Nucleus accumbens (tissue), 56 donors: ENCODE measurements at places on chromosomes 11 and 22.

DNA sequence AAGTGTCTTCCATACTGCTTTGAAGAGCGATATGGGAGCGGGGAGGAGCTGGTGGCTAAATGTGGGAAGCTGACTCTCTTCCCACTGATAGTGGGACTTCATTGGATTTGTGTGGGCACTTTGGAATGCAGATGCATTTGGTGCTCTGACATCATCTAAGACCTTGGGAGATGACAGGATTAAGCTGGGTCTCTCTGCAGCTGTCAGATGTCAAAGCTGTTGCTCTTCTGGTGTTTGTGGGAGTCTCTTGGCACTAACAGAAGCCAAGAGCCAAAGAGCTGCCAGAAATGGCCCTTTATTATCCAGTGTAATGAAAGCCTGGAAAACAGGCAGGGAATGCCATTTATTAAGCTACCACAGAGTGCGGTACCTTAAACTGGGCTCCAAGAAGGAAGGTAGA lies 20.6 kb downstream of the GRAMD1B start:
- DNase-seq: no peak

DNA sequence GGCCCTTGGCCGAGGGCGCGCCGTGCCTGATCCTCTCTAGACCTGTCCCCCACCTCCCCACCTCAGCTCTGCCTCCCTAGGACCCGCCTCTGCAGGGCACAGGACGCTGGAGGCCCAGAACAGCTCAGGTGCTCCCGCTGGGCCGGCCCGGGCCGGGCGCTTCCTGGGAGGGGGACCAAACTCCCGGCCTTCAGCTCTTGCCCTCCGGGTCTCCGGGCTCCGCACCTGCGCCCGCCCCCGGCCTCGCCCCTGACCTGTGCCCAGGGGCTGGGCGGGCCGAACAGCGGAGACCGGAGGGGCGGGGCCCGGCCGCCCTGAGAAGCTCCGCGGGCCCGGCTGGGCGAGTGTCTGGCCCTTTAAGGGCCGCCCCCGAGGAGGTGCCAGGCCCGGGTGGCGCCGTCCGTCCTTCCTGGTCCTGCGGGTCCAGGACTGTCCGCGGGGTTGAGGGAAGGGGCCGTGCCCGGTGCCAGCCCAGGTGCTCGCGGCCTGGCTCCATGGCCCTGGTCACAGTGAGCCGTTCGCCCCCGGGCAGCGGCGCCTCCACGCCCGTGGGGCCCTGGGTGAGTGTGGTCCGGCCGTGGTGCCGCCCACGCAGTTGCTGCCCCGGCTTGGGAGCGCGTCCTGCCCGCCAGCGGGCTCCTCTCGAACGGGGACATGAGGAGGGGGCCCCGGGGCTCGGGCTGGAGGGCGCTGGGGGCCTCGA lies at the start of gene SSH3:
TSS of gene SSH3 (plus strand) at position 399 of the 703 bp plus-strand sequence. CDS start at position 495, 96 bp downstream.
- peak; percentile 47 for DNase-seq

- no peak for DNase-seq
Observed at GRCh38 chr22:36211237-36211861, 9.7 kb upstream of the APOL4 start.

DNA sequence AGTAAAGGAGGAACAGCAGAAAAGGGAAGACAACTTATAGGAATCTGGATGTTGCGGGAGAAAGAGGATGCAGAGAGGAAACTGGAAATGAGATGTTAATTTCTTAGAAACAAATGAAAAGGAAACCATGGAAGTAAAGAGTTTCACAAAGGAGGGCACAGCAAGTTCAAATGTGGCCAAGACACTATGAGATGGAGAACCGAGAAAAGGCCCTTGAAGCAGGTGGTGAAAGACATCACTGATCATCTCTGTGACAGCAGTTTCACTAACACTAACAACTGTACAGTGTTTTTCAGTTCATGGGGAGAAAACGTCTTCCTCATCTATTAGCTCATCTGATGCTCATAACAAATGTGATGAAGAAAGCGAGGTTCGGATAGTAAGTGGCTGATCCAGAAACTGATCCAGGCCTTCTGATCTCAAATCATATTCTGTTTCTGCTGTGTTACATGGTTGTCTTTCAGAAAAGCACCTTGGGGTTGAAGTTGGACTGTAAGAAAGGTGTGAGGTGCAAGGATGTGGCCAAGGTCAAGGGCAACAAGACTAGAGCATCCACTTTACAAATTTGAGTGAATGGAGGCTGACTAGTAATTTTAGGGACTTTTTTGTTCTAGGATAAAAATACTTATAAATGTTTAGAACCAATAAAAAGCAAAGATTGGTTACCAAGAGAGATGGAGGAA lies 492.1 kb upstream of the CADM1 start:
- DNase-seq: no peak

DNA sequence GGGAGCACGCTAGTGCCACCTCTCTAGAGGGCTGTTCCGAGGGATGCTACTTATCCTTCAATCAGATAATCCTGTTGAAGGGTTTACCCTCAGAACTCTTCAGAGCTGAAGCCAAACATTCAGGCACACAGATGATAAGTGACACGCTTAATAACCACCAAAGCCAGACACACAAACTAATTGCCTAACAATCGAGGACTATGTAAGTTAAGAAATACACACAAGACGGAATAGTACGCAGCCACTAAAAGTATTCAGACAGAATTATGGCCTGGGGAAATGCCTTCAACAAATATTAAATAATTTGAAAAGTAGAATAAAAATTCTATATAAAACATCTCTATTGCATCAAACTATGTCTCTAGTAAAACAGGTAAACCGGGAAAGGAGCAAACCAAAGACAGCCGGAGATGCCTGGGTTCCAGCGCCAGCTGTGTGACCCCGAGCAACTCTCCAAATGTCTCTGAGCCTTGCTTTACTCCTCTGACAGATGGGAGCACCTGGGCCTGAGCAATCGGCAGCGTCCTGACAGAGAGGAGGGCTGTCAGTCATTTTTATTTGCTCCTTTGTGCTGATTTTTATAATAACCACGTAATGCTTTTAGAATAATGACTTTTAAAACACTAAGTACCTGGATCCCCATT lies 11.3 kb downstream of the LRFN4 start:
- DNase-seq: no peak

GRCh38 chr11:47327949-47328348 lies 24.6 kb downstream of the MYBPC3 start:
- DNase-seq: no peak

DNA sequence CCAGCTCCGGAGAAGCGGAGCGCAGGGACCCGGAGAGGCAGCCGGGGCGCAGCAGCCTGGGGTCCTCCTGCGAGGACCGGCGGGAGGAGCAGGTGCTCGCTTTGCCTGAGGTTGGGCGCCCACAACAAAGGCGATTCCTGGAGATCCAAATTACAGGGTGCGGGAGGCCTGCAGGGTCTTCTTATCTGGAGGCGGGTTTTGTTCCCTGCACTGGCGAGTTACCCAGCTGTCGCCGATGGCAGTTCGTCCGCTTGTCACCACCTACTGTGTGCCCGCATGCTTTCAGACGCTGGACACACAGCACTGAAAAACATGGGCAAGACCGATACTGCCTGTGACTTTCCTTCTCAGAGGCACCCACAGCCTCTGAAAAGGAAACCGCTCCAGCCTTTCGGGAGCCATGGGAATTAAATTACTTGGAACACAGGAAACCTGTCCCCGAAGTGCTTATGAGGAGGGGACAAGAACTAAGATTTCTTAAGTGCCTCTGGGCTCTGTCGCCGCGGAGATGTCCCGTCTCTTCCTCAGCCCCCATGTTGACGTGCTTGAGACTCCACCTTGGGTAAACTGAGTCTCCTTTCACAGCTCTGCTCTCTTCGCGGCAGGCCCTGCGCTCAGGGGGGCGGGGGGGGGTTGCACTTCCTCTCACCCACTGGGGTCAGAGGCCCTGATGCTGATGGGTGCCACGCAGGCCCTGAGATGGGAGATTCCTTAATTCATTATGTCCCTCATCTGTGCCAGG lies 1.3 kb upstream of the ZFTA start:
- DNase-seq: no peak

DNA sequence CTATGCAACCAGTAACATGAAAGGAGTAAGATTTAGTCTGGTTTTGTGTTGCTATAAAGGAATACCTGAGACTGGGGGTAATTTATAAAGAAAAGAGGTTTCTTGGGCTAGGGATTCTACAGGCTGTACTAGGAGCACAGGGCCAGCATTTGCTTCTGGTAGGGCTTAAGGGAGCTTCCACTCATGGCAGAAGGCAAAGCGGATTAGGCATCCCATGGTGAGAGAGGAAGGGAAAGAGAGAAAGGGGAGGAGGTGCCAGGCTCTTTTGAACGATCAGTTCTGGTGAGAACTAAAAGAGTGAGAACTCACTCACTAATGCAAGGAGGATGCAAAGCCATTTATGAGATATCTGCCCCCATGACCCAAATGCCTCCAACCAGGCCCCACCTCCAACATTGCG lies 283.2 kb downstream of the OPCML start:
- DNase-seq: no peak

DNA sequence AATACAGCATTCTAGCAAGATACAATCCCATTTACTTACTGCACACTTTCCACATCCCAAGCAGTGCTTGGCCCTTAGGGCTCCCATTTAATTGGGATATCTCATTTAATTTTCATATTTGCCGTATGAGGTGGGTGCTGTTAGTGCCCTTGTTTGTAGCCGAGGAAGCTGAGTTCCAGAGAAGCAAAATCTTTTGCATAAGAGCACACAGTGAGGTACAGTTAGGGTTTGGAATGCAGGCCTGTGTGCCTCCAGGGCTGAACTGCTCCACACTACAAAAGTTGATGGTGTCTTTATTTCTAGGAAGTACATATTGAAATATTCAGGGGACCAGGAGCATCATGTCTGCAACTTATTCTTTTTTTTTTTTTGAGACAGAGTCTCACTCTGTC lies 15.5 kb upstream of the TIMP3 start:
- no peak for DNase-seq

- DNase-seq: no peak
Observed at GRCh38 chr11:78759071-78759470, 184.4 kb upstream of the NARS2 start.

DNA sequence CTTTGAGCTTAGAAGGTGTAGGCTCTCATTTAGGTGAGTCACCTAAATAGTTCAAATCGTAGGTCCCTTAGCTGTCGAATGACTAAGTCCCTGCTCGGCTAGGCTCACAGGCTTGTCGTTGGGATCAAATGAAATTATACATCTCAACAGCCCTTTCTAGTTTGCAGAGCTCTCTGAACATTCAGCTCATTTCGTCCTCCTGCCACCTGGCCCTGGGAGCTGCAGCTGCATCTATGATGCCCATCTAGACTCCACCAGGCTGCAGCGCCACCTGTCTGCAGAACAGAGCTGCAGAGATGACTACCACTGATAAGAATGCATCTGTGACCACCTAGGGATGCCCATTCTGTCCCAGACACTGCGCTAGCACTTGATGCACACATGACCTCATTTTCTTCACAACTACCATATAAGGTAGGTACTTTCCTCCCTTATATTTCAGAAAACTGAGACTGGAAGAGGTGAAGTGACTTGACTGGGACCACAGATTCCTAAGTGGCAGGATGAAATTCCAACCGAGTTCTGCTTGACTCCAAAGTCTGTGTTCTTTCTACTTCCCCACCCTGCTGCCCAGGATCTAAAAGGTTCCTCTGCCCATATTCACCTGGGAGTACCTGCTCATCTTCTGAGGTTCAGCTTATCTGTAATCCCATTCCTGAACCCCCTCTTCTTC lies 141.1 kb upstream of the NARS2 start:
- DNase-seq: no peak

DNA sequence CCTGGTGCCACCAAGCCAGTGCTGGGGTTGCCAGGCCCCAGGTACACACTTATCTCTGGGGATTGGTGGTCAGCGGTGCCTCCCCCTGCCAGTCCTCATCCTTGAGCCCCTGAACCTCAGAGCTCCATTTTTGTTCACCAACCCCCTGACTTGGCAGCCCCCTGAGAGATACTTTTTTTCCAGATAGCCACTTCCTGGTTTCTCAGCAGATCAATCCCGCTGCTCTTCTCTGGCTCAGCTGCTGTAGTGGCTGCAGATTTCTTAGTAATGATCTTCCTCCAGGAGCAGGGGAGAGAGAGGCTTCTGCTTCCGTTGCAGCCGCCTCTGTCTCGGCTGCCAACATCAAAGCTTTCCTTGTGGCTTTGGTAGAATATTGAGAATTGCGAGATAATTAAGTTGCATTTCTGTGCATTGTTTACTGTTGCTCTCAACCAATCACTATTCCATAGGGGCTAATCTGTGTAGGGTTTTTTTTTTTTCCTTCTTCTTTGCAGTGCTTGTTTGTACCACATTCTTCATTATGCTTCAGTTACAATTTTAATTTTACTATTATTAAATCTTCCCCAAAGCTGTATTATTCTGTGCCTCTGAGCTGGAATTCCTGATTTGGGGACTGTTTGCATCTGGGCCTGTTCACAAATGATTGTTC lies 92.1 kb downstream of the PKNOX2 start:
- DNase-seq: no peak

DNA sequence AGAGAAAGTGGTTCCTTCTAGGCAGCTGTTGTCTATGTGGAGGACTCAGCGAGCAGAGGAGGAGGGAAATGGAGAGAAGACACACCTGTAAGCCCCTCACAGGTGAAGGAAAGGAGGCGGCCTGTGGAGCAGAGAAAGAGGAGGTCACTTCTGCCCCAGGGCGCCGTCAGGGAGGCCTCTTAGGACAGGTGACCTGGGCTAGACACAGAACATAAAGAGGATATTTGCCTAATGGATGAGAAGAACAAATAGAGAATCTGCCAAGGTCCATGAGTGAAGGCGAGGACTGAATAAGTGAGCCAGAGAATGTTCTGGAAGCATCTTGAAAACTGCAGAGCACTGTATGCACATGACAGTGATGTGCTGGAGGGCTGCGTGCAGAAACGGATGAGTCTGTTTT lies 2.2 kb upstream of the SCUBE1 start:
- DNase-seq: no peak

DNA sequence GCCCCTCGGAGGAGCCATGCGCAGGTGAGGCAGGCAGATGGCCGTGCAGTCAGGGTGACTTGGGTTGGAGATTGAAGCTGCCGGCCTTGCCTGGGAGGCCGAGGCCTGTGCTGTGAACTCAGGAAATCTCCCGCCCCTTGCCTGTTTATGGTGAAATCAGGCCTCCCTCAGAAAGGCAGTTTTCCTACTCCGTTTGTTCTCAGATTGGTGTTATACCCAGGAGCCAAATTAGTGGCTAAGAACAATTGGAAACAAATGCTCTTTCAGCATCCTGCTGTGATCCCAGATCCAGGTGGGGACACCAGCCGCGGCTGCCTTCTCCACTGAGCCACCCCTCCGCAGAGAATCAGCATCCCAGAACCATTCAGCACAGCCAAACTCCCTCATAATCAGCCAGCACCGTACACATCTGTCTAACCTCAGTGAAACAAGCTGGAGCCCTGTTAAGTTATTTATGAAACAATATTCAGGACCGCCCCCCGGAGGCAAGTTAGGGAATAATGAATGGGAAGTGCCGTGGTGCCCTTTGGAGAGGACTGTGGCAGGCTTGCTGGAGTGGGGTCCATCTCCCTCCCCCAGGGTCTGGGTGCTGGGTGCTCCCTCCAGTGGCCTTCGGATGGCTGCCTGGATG lies 60.0 kb downstream of the PKNOX2 start:
- no peak for DNase-seq

- DNase-seq: no peak
Observed at GRCh38 chr22:27840436-27840835, 38.9 kb upstream of the MN1 start.

GRCh38 chr22:20604776-20605221 lies 97.4 kb downstream of the MED15 start:
- DNase-seq: no peak
